Fibroblast of gingiva (primary cell): ENCODE measurements at places on chromosomes 3 and 15.

DNA sequence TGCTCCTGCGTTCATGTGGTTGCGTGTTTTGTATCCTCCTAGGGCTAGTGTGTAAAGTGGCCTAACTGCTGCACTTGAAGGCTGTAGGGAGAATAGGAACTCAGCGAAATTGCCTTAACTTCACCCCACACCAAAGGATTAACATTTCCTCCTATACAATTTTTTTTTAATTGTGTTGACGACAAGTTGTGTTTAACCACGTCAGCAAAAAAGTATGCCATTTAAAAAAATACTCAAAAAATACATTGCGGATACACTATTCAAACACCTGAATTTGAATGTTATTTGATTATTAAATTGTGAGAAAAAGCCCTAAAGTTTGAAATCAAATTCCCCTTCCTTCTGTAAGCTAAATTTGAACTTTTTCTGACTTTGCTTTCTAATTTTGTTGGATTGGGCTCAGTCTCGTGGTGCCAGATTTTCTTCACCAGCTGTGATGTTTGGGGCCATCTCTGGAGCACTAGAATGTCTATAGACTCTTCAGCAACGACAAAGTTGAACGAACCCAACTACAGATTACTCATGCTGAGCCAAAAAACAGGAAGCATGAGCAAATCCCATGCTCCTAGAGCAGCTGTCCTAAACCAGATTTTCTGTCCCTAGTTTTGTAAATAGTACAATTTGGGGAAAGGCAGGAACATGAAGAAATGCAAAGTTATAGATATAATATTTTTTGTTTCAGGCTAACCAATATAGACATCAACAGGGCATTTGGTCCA, 8.1 kb upstream of the SLC9A9 start:
- no peak for DNase-seq

- no peak for DNase-seq
Measured at GRCh38 chr3:42635111-42635510, 18.4 kb upstream of the ZBTB47 start.

DNA sequence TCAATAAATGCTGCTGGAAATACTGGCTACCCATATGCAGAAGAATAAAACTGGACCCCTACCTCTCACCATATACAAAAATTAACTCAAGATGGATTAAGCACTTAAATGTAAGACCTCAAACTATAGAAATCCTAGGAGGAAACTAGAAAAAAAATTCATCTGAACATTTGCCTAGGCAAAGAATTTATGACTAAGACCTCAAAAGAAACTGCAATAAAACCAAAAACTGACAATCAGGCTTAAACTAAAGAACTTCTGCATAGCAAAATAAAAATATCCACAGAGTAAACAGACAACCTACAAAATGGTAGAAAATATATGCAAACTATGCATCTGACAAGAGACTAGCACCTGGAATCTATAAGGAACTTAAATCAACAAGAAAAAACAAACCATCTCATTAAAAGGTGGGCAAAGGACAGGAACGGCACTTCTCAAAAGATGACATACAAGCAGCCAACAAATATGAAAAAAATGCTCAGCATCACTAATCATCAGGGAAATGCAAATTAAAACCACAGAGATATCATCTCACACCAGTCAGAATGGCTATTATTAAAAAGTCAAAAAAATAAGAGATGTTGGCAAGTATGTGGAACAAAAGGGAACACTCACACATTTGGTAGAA, 47.0 kb downstream of the MYO9A start:
- DNase-seq = peak; percentile 7

DNA sequence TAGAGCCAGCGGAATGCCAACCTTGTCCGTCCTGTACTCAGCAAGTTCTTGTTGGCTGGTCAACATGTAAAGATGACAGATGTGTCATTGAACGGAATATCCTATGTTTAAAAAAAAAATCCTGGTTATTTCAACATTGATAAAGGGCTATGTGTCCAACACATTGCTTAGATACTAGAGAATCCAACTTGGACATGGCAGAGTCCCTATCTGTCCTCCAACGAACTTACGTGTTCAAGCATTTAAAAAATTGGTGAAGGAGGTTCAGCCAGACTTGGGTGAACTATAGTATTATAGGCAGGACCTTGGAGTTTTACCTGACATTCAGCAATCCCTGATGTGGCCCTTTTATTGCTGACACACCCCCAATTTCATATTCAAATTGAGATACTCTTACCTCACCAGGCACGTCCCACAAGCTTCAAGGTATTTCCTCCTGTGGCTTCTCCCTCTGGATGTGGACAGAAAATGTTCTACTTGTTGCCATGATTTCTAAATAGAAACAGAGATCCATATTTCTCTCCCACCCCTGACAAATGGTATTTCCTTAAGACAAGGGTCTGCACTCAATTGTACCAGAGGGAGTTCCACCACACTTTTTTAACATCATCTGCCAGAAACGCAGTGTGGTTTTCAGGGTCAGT, 207.7 kb upstream of the TPM1 start:
- DNase-seq = no peak

- DNase-seq = no peak
Measured at GRCh38 chr3:183255348-183255730, 2.3 kb downstream of the B3GNT5 start.

DNA sequence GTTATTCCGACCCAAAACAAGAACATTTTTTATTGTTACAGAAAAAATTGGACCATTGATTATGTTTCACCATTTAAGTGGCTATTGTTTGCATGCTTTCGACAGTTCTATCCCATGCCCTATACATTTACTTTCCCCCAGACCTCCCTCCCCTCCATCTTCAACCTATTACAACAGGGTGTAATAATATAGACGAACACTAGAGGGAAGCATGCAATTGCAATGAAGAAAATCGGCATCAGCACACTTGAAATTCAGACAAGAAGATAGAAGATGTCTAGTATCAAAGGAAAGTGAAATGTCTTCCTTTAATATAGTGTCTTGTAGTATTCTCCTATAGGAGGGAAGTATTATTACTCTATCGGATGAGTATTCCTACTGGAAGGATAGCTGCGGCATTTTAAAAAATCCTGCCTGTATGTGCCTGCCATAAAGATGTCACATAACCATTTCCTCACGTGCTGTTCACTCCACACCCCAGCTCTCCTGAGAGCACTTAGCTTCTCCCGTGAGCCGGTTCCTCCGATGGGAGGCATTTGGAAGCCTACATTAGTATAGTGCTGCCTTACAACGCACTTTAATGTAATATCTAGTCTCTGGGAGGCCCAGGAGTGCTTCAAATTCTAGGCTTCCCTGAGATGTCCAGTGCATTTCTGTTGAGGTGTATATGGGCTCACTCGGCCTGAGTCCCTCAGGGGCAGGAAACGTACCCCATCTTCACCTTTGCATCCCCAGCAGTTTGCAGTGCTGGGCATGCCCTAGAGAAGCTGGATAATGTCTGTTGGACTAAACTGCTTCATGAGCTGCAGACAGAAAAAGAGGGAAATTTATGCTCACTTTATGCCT, 17.8 kb upstream of the ERICH6 start:
- DNase-seq = peak; percentile 55

DNA sequence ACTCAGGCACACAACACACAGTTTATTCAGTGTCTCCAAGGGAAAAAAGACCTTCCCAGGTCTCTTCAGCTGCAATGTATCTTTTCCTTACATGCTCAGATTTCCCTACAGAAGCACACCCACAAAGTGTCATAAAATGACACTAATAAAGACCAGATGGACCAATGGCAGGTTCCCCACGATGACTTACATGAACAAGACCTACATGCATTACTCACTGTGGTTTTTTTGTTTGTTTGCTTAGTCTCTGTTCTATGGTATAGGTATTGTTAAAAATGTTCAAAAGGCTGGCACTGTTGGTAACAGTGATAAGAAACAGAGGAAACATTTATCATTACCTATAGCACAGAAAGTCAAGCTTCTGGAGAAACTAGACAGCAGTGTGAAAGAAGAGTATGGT, 318.2 kb upstream of the TMCO5A start:
- DNase-seq = no peak

- no peak for DNase-seq
Measured at GRCh38 chr3:135699741-135700140, 265.8 kb upstream of the PPP2R3A start.

DNA sequence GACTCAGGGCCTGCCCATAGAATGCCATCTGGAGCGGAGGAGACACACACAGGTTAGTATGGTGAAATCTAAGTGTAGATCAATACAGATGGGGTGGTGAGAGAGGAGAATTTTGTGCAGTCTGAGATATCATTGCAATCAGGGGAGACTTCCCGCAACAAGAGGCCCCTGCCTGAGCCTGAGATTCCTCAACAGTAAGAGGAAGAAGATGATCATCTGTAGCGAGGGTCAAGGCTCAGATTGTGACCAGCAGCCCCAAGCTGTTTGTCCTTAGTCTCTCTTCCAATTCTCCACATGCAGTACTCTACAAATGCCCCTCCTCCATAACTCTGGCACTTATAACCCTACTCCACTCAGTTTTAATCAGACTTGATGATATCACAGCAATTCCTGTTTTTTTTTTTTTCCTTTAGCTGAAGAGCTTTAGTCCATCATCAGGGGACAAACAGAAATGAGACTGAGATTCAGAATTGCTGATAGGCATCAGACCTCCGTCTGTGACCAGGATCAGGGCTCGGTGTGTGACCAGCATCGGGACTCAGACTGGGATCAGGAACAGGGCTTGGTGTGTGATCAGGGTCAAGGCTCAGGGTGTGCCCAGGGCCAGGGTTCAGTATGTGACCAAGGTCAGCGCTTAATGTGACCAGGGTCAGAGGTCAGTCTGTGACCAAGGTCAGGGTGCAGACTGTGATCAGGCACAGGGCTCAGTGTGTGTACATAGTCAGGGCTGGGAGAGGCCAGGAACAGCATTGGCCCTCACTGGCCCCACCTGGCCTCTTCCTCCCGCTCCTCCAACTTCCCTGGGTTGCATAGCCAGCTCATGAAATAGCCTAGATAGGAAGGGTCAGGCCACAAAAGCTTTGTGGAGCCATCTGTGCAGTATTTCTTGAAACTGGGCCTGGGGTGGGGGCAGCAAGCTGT, 14.1 kb downstream of the LOXL1 start:
- DNase-seq = no peak

- no peak for DNase-seq
Measured at GRCh38 chr3:18211116-18211515, 214.0 kb downstream of the SATB1 start.

DNA sequence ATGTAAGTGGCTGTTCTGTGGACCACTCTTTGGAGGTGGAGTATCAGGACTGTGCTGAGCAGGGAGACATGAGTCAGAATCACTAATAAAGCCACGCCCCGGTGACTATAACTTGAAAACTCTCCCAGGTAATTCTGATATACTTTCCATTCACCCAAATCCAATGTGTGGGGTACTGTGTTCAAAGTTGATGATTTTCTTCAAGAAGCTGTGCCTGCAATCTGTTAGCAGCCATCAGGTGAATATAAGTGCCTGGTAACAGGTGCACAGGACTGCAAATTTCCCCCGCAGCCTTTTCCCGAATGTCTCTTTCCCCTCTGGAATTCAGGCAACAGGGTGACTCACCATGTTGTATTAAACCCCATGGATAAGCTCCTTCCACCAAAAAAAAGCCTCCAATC, 17.0 kb downstream of the MAGI1 start:
- no peak for DNase-seq

DNA sequence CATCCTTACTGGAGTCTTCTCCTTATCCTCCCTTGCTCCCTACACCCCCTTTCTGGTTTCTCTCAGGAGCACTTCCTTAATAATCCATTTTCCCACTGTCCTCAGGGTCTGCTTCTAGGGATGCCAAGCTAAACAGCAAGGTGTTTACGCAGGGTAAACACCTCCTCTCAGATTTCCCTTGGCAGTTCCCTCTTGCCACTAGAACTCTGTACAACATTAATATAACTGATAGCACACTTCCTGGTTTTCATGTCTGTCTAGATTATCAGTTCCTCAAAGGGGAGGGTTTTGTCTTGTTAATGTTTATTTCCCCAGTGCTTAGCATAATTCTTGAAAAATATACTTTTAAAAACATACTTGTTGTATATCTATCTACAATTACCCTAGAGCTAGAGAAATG, 118.0 kb upstream of the SLC24A5 start:
- no peak for DNase-seq

DNA sequence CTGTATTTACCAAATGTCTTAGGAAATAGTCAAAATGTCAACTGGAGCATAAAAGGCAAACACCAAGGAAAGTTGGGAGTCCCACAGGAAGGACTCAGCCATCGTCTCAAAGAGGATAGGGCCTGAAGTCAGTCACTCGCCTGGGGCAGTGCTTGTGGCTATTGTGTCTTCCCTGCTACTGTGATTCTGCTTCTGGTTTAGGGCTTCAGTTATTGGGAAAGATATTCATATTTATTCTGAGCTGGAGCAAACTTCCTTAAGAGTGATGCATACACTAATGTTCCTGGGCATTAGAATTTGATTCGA, 118.1 kb downstream of the EDEM1 start:
- no peak for DNase-seq

DNA sequence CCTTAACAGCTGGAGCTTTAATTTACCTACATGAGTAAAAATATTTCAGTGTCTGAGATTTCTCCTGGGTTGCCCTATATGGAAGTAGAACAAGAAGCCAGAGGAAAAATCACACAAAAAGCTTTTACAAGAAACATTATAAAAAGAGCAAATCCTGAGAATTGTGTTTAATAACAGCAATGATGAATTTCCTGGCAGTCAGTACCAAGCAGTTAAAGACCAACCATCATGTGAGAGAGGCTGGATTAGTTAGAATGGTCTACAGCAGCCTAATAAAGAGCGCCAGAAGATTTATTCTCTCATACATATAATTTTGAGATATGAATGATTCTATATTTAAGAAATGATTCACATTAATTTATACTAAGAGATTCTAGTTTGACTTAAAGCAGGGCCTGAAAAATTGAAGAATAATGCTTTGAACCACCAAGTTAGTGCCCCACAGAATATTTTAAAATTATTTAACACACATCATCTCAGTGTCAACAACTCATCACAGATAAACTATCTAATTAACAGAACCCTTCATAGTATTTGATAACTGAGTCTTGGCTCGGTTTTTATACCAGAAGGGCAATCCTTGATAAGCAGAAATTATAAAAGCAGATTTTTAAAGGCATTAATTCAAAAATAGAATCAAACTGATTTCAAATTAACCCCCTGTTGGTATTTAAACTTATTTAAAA, 59.9 kb upstream of the DPH6 start:
- no peak for DNase-seq
